GM23248 (cell line): ENCODE measurements at places on chromosomes 11 and 22.

DNA sequence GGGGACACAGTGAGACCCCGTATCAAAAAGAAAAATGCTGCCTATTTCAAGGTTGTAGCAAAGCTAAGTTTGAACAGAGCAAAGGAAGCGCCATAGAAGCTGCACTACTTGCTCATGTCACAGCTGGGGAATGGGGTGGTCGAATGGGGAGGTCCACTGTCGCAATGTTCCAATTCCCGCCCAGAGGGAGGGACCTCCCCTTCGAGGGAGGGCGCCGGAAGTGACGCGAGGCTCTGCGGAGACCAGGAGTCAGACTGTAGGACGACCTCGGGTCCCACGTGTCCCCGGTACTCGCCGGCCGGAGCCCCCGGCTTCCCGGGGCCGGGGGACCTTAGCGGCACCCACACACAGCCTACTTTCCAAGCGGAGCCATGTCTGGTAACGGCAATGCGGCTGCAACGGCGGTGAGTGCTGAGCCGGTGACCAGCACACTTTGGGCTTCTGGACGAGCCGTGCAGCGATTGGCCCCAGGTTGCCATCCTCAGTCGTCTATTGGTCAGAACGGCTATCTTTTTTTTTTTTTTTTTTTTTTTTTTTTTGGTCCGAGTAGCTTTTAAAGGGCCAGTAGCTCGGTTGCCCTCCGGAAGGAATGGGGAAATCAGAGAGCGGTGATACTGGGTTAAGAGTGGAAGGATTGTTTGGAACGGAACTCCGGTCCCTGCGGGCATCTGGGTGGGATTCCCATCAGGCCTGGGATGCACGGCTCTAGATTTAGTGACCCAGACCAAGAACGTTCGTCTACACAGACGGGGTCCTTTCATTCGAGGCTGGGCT is at the start of gene HMBS:
Gene HMBS, plus strand, starts transcription at position 219 of the 774 bp plus-strand sequence. Its CDS starts 153 bp downstream, at position 372.
- DNase-seq, result peak; percentile 97

DNA sequence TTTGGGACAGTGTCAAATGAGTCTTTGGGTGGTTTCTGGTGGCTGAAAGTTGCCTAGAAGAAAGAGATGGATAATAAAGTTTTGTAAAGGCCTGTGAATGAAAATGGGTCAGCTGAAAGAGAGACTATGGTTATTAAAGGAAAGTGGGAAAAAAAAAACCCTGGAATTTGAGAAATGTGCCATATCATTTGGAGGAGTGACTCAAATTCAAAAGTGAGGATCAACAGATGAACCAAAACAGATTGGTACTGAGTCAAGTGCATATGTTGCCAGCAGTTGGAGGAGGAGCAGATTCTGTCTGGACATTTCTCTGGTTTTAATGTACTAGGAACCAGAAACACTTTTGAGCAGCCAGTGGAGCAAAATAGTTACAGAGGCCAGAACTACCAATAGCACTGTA is 339.8 kb downstream of the KCNA4 start:
- peak; percentile 20 for DNase-seq

DNA sequence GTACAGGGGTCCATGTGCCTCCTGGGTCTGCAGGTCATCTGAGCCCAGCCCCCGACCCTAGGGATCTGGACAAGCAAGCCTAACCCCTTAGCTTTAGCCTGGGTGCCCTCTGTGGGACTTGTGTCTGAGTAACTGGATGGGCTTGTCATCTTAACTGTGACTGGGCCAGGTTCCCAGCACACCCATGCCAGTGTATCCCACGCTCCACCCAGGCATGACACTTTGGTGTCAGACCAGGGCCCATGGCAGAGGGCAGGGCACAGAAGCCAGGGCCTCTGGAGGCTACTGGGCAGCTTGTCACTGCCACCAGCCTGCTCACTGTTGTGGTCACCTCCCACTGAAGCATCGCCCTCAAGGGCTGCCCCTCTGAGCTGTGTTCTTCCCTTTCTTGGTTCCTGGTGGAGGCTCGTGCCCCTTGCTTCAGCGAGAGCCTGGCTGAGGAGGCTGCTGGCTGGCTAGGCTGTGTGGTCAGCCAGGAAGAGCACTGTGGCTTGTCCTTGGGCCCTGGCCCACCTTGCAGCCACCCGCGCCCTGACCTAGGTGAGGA is 80.8 kb downstream of the ST3GAL4 start:
- DNase-seq, result no peak

DNA sequence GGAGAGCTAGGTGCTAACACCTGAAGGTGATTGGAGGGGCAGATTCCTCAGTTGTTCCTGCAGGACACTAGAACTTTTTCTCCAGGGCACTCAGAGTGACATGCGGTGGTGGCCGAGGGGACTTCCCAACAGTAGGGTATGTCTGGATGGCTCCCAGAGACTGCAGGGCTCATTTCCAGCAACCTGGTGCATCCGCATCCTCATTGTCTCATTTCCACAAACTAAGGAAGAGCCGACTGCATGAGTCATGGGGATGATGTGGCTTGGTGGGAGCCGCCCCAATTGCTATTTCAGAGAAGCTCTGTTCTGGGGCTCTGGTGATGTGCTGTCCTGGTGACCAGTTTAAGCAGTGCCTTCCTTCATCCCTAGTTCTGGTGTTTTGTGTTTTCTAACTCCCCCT is 2.8 kb upstream of the ROBO4 start:
- peak; percentile 96 for DNase-seq

- no peak for DNase-seq
These were observed 412.4 kb upstream of the CADM1 start for GRCh38 chr11:115916608-115917007.

GRCh38 chr11:27452147-27452546 is 20.4 kb downstream of the LGR4 start:
- DNase-seq, result no peak

GRCh38 chr11:28393348-28393747 is 285.2 kb downstream of the METTL15 start:
- DNase-seq, result no peak

- peak; percentile 80 for DNase-seq
These were observed 41.0 kb upstream of the PRDM11 start for GRCh38 chr11:45105233-45105983.

GRCh38 chr11:107619926-107620325 is 29.0 kb downstream of the ELMOD1 start:
- peak; percentile 36 for DNase-seq

DNA sequence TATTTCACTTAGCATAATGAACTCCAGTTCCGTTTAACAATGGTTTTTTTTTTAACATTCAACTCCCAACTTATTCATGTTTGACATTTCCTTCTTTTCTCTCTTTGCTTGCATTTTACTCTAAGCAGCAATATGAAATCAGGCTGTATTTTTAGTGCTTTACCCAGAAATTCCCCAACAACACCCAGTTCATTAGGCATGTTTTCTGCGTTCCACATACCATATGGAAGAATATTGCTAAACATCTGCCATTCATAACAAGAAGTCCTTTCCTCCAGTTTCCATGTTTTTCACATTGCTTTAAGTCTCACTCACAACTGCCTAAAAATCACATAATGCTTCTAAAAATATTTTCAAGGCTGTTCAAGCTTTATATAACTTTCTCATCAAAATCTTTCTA is 45.8 kb downstream of the PLAAT5 start:
- DNase-seq, result no peak

DNA sequence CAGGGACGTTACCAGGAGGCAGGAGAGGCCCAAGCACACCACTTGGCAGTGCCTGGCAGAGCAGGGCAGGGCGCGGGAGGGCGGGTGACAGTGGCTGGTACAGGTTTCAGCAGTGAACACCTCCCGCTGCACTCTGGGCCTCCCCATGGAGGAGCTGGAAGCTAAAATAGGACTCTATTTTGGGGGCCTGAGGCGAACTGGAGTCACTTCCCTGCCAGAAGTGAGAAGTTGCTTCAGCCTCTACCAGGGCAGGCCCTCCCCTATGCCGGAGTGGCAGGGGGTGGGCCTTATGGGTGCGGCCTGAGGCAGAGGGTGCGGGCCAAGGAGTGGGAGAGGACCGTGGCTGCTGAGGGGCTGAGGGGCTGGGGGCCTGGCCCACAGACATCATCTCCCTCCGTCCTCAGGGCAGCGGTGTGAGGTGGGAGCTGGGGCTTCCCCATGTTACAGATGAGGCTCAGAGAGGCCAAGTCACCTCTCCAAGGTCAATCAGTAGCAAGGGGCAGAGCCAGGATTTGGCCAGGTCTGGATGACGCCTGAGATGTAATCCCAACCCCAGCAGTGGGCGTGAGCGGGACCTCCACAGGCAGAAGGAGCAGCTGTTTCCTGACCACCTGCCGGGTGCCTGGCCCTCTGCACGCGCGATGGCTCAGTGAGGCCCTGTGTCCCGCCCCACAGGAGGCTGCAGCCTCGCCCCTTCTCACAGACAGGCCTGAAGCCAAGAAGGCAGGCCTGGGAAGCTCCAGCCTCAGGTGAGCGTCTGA is 39.3 kb downstream of the KCNJ4 start:
- DNase-seq, result no peak

- DNase-seq, result peak; percentile 64
These were observed 88.3 kb downstream of the TSPAN18 start for GRCh38 chr11:44814881-44815592.

DNA sequence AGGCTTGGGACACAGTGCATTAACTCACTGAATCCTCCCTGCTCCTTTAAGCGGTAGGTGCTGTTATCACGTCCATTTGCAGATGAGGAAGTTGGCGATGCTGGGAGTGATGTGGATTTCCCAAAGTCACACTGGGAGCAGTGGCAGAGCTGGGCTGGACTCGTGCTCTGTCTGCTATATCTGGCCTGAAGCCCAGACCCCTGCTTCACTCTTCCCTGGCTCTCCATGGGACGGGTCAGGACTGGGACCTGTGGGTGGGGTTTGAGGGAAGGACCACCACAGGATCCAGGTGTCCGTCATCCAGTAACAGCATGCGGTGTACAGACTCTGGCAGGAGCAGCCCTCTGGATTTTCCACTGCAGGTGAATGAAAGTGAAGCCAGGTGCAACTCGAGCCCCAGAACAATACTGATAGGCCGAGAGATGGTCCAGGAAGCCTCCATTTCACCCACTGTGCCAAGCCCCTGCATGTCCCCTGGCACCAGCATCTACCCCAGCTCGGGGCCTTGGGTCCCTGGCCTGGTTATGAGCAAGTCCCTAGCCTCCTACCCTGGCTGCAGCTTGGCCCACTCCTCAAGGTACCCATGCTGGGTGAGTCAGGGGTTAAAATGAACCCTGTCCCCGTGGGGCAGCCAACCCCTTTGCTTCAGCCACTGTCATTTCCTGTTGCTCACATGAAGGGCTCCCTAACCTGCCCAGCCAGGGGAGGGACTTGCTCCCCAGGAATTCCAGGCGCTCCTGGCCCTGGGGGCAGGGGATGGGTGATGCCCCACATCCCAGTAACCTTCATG is 4.2 kb downstream of the USP2 start:
- DNase-seq, result no peak

DNA sequence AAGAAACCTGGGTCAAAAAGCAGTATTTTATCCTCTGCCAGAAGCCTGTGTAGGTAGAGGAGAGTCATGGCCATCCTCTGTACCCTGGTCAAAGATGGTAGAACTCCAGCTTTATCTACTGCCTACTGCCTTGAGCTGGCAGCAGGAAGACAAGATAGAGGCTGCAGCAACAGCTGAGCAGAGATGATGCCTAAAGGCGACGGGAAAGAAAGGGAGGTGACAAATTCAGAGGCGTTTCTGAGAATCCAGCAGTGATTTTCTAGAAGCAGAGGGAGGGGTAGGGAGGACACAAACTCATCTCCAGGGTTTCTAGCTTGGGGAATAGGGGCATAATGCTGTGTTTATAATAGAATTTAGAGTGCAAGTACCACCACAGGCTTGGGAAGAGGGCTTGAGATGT is 15.5 kb upstream of the C1QTNF4 start:
- no peak for DNase-seq

DNA sequence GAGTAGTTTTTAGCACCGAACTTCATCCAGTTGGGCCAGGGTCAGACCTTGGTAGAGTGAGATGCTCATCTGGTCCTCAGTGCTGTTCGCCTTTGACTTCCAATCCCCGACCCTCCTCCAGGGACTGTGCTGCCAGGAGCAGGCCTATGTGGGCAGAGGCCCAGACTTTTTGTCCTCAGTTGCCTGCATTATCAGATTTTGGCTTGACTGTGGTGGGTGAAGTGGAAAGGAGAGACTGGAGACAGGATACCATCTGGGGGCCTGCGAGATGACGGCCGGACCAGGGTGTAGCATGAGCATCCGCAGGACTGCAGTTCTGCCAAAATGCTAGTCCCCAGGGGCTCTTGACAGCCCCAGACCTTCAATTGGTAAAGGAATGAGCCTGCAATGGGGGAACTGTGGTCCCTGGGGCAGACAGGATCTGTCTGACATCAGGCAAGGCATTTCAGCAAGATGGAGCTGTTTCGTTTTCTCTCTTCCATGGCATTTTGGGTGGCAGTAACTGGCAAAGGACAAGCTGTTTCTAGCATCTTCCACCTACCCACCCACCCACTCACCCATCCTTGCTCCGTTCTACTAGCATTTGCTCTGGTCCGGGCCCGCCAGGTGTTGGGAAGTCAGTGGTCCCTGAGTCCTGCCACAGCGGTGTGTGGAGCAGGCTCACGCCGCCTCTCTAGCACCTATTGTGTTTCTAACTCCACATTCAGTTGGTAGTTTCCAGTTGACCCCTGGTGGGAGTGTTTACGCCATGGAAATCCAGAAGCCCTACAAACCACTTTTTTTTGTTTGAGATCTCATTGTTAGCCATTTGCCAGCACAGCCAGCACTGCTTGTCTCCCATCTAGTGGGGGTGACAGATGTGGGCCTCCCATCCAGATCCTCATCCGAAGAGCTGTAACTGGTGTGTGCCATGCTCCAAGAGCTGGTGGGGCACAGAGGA is 53.5 kb downstream of the OTOG start:
- DNase-seq, result no peak

- no peak for DNase-seq
These were observed 9.0 kb downstream of the FGF19 start for GRCh38 chr11:69694781-69695180.

DNA sequence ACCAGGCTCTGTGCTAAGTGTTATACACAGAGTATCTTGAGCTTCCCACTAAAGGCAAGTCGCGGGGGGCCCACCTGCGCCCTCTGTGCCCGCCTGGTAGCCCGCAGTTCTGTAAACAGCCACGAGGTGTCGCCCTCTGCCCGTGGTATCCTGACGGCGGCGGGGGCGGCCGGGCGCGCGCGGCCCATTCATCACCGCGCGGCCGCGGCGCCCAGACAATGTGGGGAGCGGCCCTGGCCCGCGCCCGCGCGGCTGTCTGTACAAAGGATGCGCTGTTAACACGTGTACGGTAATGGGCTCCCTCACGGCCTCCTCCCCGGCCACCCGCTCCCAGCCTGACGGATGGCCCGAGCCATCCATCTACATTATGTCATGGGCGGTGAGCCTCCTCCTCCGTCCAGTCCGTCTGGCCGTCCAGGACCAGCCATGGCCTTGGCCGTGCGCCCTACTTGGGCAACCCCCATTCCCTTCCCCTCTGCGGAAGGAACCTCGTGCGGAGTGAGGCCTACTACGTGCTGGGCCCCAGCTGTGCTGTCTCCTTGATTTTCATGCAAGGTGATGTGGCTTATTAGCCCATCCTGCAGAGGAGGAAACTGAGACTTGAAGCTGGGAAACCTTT is 99.4 kb downstream of the MIAT start:
- peak; percentile 87 for DNase-seq

- no peak for DNase-seq
These were observed 1.8 kb upstream of the THY1 start for GRCh38 chr11:119424775-119425174.
